ENCODE measurements at places on chromosomes 7 and 10.

- DNase-seq, result no peak
Measured at GRCh38 chr7:157686285-157686894, 349.6 kb downstream of the DNAJB6 start.

- DNase-seq, result no peak
Measured at GRCh38 chr10:130455791-130456190, 319.6 kb downstream of the GLRX3 start.

GRCh38 chr10:23870651-23871610, 338.0 kb upstream of the KIAA1217 start:
- no peak for DNase-seq

GRCh38 chr7:1901431-1902210, 231.5 kb downstream of the ELFN1 start:
- DNase-seq, result peak; percentile 46

DNA sequence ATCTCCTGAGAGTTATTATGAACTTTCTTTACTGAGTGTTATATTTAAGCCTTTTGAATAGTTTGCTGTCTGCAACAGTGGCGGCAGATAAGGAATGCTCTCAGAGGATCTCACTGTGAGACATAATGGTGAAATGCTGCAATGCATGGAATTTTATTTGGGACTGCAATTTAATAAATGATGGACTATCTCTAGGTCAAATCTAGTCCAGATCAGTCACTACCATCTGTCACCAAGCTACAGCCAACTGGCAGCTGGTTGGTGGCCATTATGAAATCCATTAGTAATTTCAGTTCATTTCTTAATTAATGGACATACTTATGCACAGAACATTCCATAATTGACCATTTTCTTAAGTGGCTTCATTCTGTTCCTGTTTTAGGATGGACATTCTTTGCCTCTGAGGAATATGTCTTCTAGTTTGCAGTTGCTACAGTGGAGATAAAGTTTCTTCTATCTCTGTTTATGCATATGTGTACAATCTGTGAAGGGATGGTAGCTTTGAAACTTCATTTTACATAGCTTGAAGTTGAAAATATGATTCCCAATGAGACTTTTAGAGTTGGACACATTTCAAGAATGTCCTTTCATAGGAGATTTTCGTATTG, 586.6 kb downstream of the SUGCT start:
- DNase-seq, result no peak

- DNase-seq, result no peak
Measured at GRCh38 chr7:111436608-111437007, 125.7 kb downstream of the IMMP2L start.

- no peak for DNase-seq
Measured at GRCh38 chr7:98687111-98687751, 70.1 kb downstream of the NPTX2 start.

DNA sequence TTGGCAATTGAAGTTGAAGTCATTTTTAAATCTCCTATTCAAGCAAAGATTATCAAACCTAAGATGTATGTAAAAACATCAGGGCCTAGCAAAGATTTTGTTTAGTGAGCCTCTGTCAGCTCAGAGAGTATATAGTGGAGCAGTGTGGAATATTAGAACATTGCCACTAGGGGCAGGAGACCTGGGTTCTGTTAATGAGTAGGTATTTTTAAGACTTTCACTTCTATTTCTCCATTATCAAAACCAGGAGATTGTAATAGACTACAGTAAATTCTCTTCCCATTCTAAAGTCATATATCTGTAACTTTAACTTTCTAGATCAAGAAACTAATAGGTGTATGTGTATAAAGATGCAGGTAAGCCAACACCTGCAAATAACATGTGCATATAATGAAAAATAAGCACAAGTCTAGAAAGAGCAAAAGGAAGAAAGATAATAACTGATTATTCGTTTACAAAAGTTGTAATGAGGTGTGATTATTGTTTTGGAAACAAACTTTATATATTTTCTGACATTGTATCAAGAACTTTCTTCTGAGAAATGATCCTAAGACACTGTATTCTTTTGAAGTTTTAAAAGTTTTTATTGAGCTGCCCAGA, 64.4 kb downstream of the KCND2 start:
- DNase-seq, result no peak

GRCh38 chr10:101901340-101901739, 57.7 kb upstream of the KCNIP2 start:
- no peak for DNase-seq

DNA sequence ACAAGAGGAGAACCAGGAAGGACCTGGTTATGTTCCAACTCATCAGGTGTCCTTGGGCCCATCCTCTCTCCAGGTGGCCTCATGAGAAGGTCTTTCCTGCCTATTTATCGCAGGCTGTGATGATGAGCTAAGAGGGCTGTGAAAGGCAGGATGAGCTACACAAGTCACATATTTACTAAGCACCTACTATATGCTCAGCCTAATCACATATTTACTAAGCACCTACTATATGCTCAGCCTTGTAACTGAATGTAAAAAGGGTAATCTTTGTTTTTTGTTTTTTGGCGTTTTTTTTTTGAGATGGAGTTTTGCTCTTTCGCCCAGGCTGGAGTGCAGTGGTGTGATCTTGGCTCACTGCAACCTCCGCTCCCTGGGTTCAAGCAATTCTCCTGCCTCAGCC, 44.2 kb upstream of the NPFFR1 start:
- DNase-seq, result no peak

- DNase-seq, result no peak
Measured at GRCh38 chr7:8938044-8938805, 504.8 kb downstream of the NXPH1 start.

GRCh38 chr7:150447966-150448788, 2.3 kb upstream of the GIMAP8 start:
- no peak for DNase-seq

DNA sequence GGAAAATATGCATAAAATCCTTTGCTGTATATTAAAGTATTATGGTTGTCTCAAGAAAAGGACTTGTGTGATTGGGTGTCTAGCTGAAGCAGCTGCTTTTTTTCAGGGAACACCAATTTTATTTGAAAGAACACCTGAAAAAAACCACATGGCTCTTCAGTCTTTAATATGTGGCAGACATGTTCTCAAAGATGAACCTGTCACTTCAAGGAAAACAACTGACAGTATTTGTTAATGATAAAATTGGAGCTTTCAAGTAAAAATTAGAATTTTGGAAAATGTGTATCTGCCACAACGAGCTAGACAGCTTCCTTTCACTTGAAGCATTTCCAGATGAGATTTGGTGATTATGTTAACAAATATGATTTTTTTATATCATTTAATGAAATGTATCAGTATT, 59.3 kb downstream of the INHBA start:
- no peak for DNase-seq
